Activated T-helper 17 cell treated with anti-CD3 and anti-CD28 coated beads, Interleukin-2, amount 50 U/mL, for 72 hours (primary cell): ENCODE measurements at places on chromosomes 6 and 20. TPM values are rescaled to one million over a fixed set of nuclear protein-coding genes. Genes with fewer than 3 reads are reported as not detected.

LTB gene
- 269 TPM for total RNA-seq

FERMT1 gene
- 0.48 TPM for total RNA-seq

OOEP gene
- total RNA-seq = 0.26 TPM

ZNF341 gene
- 9.0 TPM for total RNA-seq

HSPA12B gene
- total RNA-seq = not detected

PBOV1 gene
- total RNA-seq = not detected

ABRACL gene
- total RNA-seq = 186 TPM

TCF15 gene
- not detected for total RNA-seq

ABHD16B gene
- not detected for total RNA-seq

IRAK1BP1 gene
- total RNA-seq = 0.58 TPM

DLL1 gene
- 0.11 TPM for total RNA-seq

CAGE1 gene
- 0.30 TPM for total RNA-seq

OR2H1 gene
- total RNA-seq = not detected

SRF gene
- 36.2 TPM for total RNA-seq

KCNB1 gene
- total RNA-seq = not detected

TXLNB gene
- 0.24 TPM for total RNA-seq

B3GAT2 gene
- total RNA-seq = not detected

NQO2 gene
- 25.1 TPM for total RNA-seq

UBD gene
- total RNA-seq = 3.7 TPM

ISM1 gene
- total RNA-seq = 0.09 TPM

MDC1 gene
- total RNA-seq = 57.4 TPM

ITPA gene
- 85.6 TPM for total RNA-seq

SLC26A8 gene
- not detected for total RNA-seq

TSBP1 gene
- total RNA-seq = not detected

TCP1 gene
- total RNA-seq = 321 TPM

SLC52A3 gene
- total RNA-seq = not detected

HMGN3 gene
- 42.2 TPM for total RNA-seq
